ENCODE measurements at places on chromosomes 2 and 18. TPM values are rescaled to one million over a fixed set of nuclear protein-coding genes. Genes with fewer than 3 reads are reported as not detected.
A peak's percentile ranks its signal among the peaks of the same experiment; 100 is the strongest.

GRCh38 chr2:195535911-195536522 lies 121.0 kb upstream of the SLC39A10 start:
- DNase-seq, result peak; percentile 37

DNA sequence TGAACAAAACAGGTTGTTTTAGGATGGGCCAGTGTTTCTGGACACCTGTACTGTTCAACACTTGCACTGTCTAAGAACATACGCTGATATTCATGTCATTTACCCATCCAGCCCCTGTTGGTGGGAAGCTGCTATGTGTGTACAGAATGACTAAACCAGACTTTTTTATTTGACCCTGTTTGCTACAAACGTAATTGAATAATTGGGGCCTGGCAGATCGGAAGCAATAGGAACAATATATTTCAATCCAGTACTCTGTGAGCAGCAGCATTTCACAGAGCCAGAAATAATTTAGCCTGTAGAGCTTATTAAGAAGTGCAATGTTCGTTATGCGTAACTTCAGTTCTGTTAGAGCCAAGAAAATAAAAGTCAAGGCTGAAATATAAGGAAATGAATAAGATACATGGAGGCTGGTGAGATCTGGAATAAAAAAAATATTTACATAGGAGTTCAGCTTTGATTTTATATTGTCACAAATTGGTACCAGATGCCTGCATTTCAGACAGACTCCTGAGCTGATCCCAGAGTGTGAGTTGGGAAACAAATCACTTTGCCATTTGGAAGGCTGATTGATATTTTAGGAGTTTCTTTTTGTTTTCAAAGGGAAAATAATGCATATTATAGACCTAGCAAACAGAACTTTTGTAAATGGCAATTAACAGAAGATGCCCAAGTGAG lies 19.7 kb downstream of the CABLES1 start:
- no peak for DNase-seq

DNA sequence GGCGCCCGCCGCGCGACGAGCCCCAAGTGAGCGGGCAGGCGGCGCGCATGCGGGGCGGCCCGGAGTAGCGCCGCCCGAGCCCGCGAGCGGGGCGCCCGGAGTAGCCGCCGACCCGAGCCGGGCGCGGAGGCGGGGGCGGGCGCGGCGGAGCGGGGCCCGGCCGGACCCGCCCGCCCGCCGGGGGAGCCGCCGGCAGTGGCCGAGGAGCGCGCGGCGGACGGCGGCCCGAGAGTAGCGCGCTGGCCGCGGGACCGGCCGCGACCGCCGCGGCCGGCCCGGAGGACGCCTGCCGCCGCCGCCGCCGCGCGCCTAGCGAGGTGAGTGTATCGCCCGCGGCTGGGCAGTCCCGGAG lies at the start of gene GALNT1:
Gene GALNT1 (plus strand): TSS at position 195 of the 352 bp plus-strand sequence. CDS start 72,923 bp downstream, outside the sequence.
- DNase-seq, result no peak

GRCh38 chr2:36698993-36699392 lies 2.5 kb downstream of the VIT start:
- DNase-seq, result no peak

DNA sequence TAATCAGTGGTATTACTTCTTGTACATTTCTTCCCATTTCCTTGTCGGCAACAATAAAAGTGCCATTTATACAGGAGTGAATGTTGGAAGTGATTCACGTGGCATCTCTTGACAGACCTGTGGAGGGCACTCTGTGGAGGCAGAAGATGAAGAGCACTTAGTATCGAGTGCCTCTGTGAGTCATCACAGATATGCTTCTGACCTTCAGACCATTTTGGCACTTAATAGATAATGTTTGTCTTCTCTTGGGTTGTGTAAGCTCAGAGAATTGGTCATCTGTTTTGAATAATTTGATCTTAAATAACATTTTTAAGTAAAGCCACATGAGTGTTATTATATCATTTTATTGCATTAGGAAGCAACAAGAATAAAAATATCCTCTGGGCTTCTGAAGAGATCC lies 305.5 kb downstream of the PTPRM start:
- no peak for DNase-seq

DNA sequence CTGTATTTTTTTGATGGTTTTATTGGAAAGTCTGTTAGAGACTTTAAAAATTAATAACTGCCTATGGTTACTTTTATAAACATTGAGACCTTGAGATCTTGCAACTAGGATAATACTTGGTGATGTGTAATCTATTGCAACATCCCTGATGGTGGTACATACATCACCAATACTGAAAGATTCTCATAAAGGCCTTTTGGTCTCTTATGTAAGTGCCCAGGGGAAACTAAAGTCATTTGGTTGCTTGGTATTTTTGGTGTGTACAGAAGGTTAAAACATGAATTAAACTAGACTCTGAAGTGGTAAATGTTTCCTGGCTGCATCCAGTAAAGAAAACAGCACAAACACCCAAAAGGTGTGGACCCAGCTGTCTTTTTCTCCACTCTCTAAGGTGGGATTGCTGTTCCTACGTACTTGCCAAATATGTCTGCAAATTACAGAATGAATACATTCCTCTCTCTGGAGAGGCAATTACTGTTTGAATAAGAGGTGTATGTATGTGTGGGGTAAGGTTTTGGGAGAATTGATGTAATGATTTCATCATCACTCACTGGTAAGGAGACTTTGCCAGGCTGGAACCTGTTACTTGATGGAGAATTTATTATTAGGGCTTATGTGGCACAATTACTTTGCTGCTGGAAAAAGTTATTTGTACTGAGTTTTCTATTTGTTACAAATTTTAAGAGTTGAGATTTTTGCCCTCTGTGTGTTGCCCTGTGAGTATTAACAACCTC lies 3.6 kb downstream of the B3GNT2 start:
- DNase-seq, result no peak

GRCh38 chr2:206000776-206001175 lies 85.2 kb downstream of the INO80D start:
- no peak for DNase-seq

- no peak for DNase-seq
Measured at GRCh38 chr2:217701622-217702021, 301.2 kb downstream of the TNS1 start.

Gene CEBPZ
- total RNA-seq, result 41.9 TPM

Gene LAMA1
- 0.27 TPM for total RNA-seq

Gene MOCOS
- total RNA-seq, result 0.97 TPM

GRCh38 chr2:210839450-210839849 lies 283.1 kb downstream of the CPS1 start:
- DNase-seq, result no peak

Gene IL18R1
- 5.5 TPM for total RNA-seq

GRCh38 chr2:119823734-119824334 lies 64.1 kb downstream of the PTPN4 start:
- DNase-seq, result peak; percentile 37

Gene UBE2E3
- total RNA-seq, result 50.5 TPM

GRCh38 chr2:15040429-15041084 lies 408.0 kb downstream of the LRATD1 start:
- no peak for DNase-seq

Gene TNFAIP6
- total RNA-seq, result 7.6 TPM

DNA sequence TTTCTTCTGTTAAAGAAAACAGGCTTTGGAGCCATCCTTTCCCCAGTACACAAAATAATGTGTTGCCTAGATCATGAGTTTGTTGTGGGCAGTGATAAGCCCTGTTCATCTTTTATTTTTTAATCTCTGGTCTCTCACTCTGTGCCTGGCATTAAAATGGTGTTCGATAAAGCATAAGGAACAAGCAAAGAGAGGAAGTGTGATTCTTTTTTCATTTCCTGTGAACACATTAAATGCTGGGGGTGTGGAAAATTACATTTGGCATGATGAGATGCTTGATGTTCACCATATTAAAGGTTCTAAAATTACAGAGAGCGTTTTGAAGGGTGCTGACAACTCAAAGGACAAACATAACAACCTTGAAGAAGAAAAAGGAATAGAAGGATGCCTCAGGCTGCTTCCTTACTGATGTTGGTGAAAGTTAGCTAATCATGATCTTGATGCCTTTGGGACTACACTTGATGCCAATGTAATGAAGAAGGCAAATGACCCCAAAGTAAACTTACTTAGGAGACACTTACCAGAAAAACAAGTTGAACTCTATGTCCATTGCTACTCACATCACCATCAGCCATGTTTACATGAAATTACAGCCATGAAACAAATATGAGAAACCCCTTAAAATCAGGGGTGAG lies 33.0 kb downstream of the TMEFF2 start:
- no peak for DNase-seq

DNA sequence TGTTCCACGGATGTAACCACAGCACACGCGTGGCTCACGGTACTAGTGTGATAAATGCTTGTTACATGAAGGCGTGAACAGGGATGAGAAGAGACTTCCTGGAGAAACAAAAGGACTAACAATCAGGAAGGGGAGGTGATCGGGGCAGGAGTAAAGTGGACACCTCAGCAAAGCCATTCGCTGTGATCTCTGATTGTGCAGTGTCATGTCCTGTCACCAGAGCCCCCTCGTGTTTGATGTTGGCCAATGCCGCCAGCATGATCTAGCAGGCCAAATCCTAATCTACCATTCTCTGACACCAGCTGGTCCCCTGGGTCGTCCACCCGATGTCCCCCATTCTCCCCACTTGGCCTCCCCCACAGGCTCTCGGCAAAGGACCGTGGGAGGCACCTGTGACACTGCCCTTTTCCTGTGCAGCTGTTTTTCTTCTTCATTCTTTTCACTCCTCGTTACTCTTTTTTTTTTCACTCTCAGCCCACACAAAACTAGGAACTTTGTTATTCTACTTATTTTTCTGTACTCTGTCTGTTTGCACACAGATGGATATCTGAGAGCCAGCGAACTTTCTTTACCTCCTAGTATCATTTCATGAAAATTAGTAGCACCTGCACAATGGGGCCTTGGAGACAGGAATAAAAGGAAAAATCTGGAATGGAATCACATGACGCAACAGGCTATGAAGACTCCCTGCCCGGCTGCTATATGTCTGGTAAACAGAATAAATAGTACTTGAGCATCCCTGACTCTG lies 146.8 kb downstream of the TGIF1 start:
- peak; percentile 59 for DNase-seq

Gene SCN2A
- total RNA-seq, result 0.56 TPM

Gene ATP6V1C2
- 0.47 TPM for total RNA-seq

GRCh38 chr2:25310709-25310964 lies 31.1 kb downstream of the DNMT3A start:
- no peak for DNase-seq

- DNase-seq, result no peak
Measured at GRCh38 chr2:217392930-217393584, 533.2 kb upstream of the TNP1 start.

Gene FAM228A
- total RNA-seq, result 1.2 TPM

DNA sequence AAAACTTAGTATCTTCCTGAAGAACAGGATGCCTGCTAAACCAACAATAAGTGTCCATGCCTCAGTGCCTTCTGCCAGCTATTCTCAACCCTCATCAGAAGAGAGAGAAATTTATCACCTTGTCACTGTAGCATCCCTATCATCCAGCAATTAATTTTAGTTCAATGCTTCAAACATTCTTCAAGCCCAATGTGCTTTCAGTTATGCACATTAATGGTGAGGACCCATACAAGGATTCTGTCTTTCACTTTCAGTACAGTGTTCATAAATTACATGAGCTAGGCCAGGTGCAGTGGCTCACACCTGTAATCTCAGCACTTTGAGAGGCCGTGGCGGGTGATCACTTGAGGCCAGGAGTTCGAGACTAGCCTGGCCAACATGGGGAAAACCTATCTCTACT lies 47.0 kb upstream of the MSH6 start:
- DNase-seq, result no peak

Gene SERPINB7
- total RNA-seq, result not detected
